ENCODE measurements at places on chromosomes 11 and 22.

DNA sequence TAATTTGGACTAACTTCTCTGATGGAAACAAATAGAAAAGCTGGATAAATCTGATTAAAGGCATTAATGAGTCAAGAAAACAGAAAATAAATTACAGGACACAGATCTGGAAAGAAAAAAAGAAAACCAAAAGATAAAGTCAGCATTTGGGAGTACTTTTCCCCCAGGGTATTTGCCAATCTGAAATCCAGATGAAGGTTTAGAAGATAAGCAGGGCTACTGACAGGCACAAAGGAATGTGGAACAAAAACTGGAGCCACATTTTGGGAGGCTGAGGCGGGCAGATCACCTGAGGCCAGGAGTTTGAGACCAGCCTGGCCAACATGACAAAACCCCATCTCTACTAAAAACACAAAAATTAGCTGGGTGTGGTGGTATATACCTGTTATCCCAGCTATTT, 57.2 kb downstream of the SBF2 start:
- DNase-seq: no peak

DNA sequence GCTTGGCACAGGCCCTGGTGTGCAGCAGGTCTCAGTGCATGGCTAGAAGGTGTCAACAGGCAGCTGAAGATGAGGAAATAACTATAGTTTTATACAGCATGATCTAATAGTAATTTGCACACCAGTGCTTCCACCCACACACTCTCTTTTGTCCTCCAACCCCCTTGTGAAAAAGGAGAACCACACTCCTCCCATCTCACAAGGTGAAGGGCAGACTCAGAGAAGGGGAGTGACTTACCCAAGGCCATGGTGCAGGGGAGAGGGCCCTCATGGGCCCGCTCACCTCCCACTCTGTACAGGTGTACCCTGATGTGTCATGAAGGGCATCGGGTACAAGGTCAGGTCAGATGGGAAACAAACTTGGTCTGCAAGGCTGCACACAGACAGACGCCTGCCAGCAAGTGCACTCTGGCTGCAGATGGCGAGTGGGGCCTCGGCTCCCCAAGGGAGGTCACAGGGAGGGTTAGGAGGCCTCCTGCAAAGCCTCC, 53.4 kb downstream of the DGCR2 start:
- no peak for DNase-seq

GRCh38 chr22:28268850-28269249, 349.8 kb upstream of the PITPNB start:
- no peak for DNase-seq

- no peak for DNase-seq
Observed at GRCh38 chr11:92819830-92820229, 149.6 kb upstream of the MTNR1B start.

Measured in activated CD8-positive, alpha-beta memory T cell treated with anti-CD3 and anti-CD28 coated beads for 48 hours (primary cell).